ENCODE measurements at places on chromosomes 2 and 18.

DNA sequence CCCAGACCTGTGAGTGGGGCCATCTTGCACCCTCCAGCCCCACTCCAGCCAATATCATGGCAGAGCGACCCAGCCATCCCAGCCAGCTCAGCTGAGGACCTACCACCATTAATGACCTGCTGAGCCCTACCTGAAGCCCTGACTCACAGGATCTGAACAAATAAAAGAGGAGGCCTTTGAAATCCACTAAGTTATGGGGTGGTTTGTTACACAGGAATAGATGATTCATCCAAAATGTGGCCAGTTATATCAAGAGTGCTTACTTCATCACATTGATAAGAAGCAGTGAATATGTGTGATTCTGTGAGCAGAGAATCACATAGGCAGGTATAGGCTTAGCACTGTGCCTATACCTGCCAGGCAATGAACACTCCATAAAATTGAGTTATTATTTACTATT lies 34.7 kb upstream of the FAM124B start:
- no peak for DNase-seq

DNA sequence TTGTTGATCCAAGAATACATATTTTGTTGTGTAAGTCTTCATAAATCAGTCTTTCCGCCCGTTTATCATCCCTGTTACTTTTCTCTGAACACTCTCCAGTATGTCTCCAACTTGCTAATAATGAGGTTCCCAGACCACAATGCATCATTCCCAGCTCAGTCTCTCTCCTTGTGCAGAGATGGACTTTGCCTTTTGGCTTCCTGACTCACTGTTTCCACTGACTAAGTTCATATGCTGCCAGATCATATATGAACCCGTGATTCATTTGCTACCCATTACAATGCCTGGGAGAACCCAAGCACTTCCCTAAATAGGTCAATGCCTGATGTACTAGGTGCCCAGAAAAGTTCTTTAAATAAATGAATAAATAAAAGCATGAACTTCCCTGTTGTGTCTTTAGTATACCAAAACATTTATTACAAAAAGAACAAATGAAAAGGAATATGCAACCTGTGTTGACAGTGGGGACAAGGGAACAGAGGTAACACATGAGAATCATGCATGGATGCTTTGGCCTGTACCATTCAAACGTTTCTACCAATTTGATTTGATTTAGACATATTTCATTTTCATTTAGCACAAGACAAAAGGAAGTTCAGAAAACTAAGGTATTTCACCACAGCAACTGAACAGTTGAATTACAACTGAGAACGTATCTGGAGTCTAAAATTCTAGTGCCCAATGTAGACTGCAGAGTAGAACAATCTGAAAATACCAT lies 215.4 kb upstream of the HNRNPA3 start:
- DNase-seq, result no peak

- no peak for DNase-seq
Measured at GRCh38 chr2:8456151-8457091, 225.4 kb upstream of the ID2 start.

- DNase-seq, result no peak
Measured at GRCh38 chr18:67615876-67616275, 99.4 kb upstream of the DSEL start.

GRCh38 chr2:140734992-140735391 lies 1395.8 kb downstream of the LRP1B start:
- DNase-seq, result no peak

- no peak for DNase-seq
Measured at GRCh38 chr2:198874472-198874858, 583.3 kb downstream of the SATB2 start.

DNA sequence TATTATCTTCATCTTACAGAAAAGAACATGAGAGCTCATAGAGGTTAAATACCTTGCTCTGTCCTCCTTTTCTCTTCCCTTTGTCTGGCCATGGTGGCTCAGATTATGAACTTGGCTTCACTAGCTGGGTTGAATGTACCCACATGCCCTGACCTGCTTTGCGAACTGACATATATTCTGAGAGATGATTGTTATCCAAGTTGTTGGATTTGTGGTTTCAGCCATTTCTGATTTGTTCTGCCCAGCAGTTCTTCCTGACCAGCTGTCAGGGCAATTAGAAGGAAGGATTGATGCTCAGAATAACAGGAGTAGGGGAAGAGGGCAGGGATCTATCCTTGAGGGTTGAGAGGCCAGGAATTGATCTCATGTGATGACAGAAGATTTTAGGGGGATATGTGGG lies 236.8 kb upstream of the FAM98A start:
- DNase-seq, result no peak

- DNase-seq, result no peak
Measured at GRCh38 chr2:230924470-230925341, at the start of gene GPR55. Gene GPR55, minus strand, starts transcription at chr2:230925242. Its CDS starts 14,280 bp downstream, at chr2:230910962.

- no peak for DNase-seq
Measured at GRCh38 chr18:69659142-69659651, 258.5 kb downstream of the DOK6 start.

- DNase-seq, result no peak
Measured at GRCh38 chr2:143907801-143908200, 612.1 kb downstream of the ZEB2 start.

GRCh38 chr2:158994920-158995676 lies 26.7 kb downstream of the TANC1 start:
- no peak for DNase-seq

- no peak for DNase-seq
Measured at GRCh38 chr2:240553956-240554480, 3.8 kb downstream of the ANKMY1 start.

- DNase-seq, result peak; percentile 29
Measured at GRCh38 chr2:160993654-160994061, 166.6 kb upstream of the TANK start.

DNA sequence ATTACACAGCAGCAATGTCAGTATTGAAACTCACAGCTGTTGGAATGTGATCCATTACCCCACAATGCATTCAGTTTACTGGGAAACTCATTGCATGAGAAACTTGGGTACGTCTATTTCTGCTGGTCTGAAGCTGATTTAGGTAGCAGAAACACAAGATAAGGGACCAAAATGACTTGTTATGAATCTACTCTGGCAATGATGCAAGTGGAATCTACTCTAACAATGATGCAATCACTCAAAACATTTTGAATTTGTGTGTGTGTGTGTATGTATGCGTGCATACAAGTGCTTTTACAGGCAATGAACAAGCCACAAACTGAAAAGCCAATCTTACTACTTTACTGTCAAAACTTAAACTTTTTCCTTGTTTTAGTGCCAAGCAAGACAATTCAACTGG lies 406.7 kb downstream of the ADCYAP1 start:
- DNase-seq, result no peak

DNA sequence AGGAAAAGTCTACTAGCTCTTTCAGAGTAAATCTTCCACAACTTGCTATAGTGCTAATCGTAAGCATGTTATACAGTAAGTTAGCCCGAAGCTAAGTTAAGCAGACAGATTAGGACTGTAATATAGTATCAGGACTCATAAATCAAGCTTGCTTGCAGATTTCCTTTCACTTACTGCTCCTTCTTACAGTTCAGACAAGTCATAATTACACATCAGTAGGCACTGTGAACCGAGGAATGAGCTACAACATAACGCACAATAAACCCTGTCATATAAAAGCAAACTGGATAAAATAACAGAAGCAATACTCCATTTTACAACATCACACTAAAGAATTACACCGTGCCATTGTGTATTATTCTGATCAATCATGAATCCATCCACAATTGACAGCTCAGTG lies 832.6 kb upstream of the ZEB2 start:
- DNase-seq, result no peak

GRCh38 chr2:203782262-203782976 lies 76.0 kb downstream of the CD28 start:
- peak; percentile 41 for DNase-seq

DNA sequence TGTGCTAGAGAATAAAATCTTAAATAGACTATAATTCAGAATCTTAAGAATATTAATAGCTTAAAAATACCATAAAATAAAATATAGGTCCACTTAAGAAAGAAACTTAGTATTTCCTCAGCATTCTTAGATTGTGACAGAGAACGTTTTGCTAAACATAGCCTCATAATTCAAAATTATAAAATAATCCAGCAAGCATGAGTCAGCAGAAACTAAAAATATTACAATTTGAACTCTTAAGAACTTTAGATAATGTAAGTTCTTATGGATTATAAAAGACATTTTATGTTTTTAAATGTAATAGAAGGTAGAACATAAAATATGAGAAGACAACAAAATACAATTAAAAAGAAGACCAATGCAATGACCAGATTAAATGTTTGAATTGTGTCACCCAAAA lies 164.5 kb upstream of the MC4R start:
- no peak for DNase-seq

DNA sequence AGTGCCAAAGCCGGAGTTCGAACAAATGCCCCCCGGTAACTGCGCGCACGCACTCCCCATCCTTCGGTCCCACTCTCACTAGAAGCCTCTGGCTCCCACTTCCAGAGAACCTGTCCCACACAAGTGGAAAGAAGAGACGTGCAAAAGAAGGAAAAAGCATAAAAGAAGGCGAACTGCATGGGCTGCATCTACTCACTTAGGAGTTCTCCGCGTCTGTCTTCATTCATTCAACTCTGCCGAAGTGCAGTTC lies 312 bp downstream of the NR4A2 start:
- no peak for DNase-seq

DNA sequence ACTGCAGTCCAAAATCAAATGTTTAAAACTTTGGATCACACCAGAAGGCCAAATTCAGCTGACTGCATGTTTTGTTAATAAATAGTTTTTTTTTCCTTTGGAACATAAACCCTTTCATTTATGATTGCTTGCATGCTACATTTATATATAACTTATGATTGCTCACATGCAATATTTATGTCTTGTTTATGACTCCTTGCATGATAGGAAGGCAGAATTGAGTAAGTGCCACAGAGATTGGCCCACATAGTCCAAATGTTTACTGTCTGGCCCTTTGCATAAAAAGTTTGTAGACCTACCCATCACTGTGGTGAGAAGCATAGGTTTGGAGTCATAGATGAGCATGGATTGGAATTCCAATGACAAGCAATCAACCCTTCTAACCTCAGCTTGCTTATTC lies 30.8 kb downstream of the WDFY1 start:
- DNase-seq, result no peak

GRCh38 chr2:234625626-234626250 lies 128.9 kb upstream of the ARL4C start:
- no peak for DNase-seq

GRCh38 chr18:470661-471501 lies 29.6 kb downstream of the COLEC12 start:
- no peak for DNase-seq

- no peak for DNase-seq
Measured at GRCh38 chr18:67273288-67273687, 243.2 kb downstream of the DSEL start.

GRCh38 chr2:191148791-191149190 lies 2.0 kb downstream of the STAT4 start:
- no peak for DNase-seq

GRCh38 chr2:143289025-143289424 lies 159.8 kb downstream of the ARHGAP15 start:
- no peak for DNase-seq

GRCh38 chr18:23553887-23554286 lies 32.4 kb downstream of the NPC1 start:
- no peak for DNase-seq

DNA sequence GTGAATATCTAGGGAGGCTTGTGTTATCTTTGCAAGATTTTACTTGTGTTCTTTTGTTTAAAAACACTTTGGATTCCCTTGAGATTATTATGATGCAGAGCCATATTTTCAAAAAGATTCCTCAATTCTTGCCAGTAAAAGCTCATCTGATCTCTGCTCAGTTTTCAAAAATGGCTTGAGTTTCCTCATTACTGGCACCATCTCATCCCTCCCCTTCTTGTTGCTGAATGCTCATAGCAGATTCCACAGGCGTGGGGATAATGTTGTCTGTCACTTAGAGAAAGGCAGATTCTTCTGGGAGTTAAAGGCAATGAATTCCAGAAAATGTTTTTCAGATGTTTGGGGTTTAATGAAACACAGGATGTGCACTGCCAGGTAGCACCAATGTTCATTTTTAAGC lies 170.4 kb upstream of the TANK start:
- no peak for DNase-seq

DNA sequence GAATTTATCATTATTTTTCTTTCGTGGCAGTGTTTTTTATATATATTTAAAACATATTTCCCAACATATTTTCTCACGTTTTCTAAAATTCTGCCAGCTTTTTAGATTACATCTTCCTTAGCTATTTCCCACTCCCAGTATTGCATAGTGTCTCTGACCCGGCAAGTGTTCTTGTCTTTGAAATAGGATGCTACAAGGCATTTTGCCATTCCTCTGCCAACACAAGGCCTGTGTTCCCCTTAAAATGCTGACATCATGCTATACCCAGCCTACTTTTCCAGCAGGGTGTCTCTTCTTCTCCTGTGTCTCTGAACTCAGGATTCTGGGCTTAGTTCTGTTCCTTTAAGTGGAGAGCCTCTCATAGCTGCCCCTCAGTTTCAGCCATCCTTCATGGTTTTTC lies 115.2 kb downstream of the DIS3L2 start:
- no peak for DNase-seq

GRCh38 chr2:213281156-213281555 lies 3.1 kb upstream of the SPAG16 start:
- DNase-seq, result no peak

GRCh38 chr2:209473930-209474419 lies 50.1 kb downstream of the MAP2 start:
- no peak for DNase-seq

DNA sequence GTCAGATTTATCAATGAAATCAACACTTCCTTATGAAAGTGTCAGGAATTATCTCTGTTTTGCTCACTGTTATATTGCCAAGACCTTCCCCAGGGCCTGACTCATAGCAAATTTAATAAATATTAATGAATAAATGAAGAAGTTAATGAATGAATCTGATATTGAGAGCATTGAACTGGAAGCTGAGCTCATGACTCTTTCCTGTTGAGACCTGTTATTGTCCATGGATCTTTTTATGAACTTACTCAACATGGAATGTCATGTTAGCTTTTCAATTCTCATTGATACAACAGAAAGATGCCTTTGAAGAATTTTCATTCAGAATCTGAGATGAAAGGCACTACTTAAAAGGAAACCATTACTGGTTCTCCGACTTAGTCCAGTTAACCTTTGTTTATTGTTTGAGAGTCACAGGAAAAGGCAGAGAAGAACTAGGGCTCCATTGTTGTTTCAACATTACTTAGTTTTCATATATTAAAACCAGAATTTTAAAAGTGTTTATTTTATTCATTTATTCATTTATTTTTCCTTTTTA lies 90.4 kb upstream of the UNC80 start:
- no peak for DNase-seq

DNA sequence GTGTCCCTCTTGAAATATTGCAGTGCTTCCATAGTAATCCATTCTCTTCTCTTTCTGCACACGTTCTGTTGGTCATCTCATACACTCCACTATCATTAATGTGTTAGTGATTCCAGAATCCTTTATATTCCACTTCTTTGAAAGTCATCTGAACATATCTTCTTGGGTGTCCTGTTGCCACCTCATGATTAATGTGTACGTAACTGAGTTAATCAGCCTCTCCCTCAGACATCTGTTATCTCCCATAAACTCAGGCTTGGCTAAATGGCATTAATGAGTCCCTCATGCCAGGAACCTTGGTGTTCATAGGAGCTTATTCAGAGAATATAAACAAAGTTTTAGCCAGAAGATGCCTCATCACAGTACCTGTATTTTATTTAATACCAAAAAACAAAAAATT lies 126.4 kb downstream of the NCOA1 start:
- no peak for DNase-seq

GRCh38 chr2:88754585-88755320 lies 63.3 kb downstream of the RPIA start:
- DNase-seq, result no peak

All from nephron progenitor cell (in vitro differentiated cells).